H1 (cell line): ENCODE measurements at places on chromosomes 1 and 21. TPM values are rescaled to one million over a fixed set of nuclear protein-coding genes. Genes with fewer than 3 reads are reported as not detected.

CRABP2 gene
- 119 TPM in 2 replicates for total RNA-seq

CRNN gene
- total RNA-seq, result not detected in 2 replicates

MROH9 gene
- not detected in 2 replicates for total RNA-seq

AMPD1 gene
- total RNA-seq, result not detected in 2 replicates

GSTM3 gene
- 2.2 and 4.3 TPM in 2 replicates for total RNA-seq

SLC27A3 gene
- total RNA-seq, result 29.4 and 39.1 TPM in 2 replicates

DNA sequence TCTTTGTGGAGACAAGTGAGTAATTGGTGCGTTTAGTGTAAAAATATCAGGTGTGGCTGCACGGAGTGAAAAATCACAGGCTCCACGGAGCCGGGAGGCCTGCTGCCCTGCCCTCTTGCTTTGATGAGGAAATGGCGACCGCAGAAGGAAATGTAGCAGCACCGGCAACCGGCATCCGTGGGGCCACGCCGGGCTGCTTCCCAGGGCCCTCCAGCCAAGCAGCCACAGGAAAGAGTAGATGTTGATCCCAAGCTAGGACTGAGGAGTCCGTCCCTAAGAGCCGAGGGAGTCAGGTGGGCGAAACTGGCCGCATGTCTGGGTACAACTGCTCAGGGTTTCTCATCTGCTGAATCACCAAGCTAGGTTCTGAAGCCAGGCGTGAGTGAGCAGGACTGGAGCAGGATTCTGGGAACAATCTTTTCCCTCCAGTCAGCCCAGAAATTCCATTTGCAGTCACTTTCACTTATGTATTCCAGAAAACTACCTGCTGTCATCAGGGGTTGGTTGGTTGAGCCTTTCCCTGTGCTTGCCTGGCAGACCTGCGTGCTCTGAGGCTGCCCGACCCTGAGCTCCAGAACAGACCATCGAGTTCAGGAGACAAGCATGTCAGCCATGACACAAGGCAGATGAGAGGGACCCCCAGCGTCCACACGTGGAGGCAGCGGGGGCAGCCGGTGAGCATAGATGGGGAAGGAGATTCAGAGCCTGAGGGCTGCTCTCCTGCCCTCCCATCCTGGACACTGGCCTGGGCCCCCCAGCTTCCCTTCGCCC is 5.8 kb upstream of the ITGB2 start:
- no peaks in the 10 kb centered on the region for H3K36me3 ChIP-seq
- DNase-seq, result no peak
- no peak overlapping the region for H3K4me3 ChIP-seq
- no peaks in the 10 kb centered on the region for H3K4me1 ChIP-seq
- H3K27me3 ChIP-seq, result peaks cover 70% of the 10 kb centered on the region

- no peak for DNase-seq
- H3K27me3 ChIP-seq, result no peaks in the 10 kb centered on the region
- no peaks in the 10 kb centered on the region for H3K36me3 ChIP-seq
- H3K4me3 ChIP-seq, result no peak overlapping the region
Observed at GRCh38 chr1:177646757-177647730, 322.8 kb downstream of the SEC16B start.

DNA sequence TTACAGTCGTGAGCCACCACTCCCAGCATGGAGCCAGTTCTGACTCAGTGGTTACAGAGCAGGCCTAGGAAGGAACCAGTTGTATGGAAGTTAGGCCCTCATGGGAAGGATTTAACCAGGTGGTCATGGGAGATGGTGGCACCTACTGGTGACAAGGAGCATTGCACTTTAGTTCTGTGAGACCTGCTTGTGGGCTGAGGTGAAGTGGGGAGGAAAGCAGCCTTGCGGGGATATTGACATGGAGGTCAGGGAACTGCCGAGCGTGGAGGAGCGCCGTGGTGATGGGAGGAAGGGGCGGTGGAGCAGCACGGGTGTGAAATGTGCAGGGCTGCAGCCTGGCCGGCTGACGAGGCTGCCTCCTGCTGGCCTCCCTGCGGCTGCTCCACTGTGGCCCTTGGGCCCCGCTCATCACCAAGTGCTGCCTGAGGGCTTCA is 100.4 kb downstream of the GALNT2 start:
- H3K4me1 ChIP-seq, result peaks cover 4% of the 10 kb centered on the region; the same call in 1 of the 2 replicates
- no peaks in the 10 kb centered on the region for H3K27me3 ChIP-seq
- no peak overlapping the region for H3K27ac ChIP-seq
